Naive thymus-derived CD8-positive, alpha-beta T cell (primary cell): ENCODE measurements at places on chromosomes 4 and X. TPM values are rescaled to one million over a fixed set of nuclear protein-coding genes. Genes with fewer than 3 reads are reported as not detected.
A peak's percentile ranks its signal among the peaks of the same experiment; 100 is the strongest.

GRCh38 chr4:91764085-91764484 lies 539.7 kb upstream of the GRID2 start:
- no peaks in the 10 kb centered on the region for H3K27me3 ChIP-seq
- H3K36me3 ChIP-seq: no peaks in the 10 kb centered on the region
- no peaks in the 10 kb centered on the region for H3K4me1 ChIP-seq
- no peak overlapping the region for H3K27ac ChIP-seq
- H3K4me3 ChIP-seq: no peak overlapping the region
- no peak for DNase-seq

The MAMLD1 gene
- 0.30 TPM for total RNA-seq

DNA sequence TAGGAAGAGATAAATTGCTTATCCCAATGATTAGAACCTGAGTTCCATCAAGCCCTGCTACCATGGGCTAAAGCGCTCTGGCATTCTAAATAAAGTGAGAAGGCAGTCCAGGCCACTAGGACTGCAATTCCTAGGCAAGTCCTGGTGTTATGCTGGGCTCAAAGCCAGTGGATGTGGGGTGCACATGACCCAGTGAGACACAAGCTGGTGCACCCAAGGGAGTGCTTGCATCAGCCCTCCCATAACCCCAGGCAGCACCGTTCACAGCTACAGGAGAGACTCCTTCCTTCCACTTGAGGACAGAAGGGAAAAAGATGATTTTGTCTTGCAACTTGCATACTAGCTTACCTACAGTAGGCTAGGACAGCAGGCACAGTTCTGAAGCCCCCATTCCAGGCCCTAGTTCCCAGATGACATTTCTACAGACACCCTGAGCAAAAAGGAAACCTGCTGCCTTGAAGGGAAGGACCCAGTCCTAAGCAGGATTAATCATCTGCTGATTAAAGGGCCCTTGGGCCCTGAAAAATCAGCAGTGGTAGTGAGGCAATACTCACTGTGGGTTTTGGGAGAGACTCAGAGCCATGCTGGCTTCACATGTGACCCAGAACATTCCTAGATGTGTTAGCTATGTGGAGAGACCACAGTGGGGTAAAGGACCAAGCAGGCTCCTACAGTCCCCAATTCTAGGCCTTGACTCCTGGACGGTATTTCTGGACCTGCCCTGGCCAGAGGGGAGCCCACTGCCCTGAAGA lies 77.8 kb downstream of the KLHL13 start:
- H3K27ac ChIP-seq: no peak overlapping the region
- H3K4me3 ChIP-seq: no peak overlapping the region
- H3K27me3 ChIP-seq: no peaks in the 10 kb centered on the region

DNA sequence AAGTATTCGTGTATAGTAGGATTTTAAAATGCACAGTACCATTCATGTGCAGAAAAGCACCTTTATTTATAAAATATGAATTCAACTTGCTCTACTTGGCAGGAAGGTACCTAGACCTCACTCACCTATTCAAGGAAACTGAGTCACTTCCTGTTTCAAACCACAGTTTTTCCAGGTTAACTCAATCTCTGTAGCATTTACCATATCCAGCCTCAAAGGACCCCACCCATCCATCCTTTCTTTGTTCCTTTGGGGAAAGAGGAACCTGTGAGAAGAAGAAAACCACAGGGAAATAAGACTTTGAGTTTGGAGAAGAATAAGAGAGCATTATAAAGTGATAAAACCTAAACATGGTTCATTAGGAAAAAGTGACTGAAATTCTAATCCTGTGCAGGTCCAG lies 250.7 kb downstream of the CBR4 start:
- H3K27ac ChIP-seq: no peak overlapping the region
- DNase-seq: no peak
- H3K27me3 ChIP-seq: peaks cover 4% of the 10 kb centered on the region
- no peaks in the 10 kb centered on the region for H3K36me3 ChIP-seq

The EFHC2 gene
- 2.0 TPM for total RNA-seq

DNA sequence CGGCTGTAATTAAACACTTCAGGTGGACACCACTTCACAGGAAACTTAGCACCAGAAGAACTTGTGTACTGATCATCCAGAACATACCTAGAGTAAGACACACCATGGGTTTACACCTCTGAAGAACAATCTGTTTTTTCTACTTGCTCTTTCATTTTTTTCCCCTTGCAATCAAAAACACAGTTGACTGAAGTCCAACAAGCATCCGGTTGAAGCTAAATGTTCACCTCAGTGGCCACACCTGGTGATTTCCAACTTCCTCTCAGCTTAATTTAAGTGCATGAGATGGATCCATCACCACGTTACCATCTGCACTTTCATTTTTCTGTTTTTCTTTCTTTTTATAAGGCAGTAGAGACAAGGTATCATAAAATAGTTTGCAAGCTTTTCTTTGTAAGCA lies 4.9 kb upstream of the TXK start:
- peaks cover under 1% of the 10 kb centered on the region for H3K36me3 ChIP-seq
- peak overlapping the region; percentile 86 for H3K27ac ChIP-seq
- peak overlapping the region; percentile 81 for H3K4me3 ChIP-seq
- H3K4me1 ChIP-seq: peaks cover 38% of the 10 kb centered on the region
- H3K27me3 ChIP-seq: no peaks in the 10 kb centered on the region

DNA sequence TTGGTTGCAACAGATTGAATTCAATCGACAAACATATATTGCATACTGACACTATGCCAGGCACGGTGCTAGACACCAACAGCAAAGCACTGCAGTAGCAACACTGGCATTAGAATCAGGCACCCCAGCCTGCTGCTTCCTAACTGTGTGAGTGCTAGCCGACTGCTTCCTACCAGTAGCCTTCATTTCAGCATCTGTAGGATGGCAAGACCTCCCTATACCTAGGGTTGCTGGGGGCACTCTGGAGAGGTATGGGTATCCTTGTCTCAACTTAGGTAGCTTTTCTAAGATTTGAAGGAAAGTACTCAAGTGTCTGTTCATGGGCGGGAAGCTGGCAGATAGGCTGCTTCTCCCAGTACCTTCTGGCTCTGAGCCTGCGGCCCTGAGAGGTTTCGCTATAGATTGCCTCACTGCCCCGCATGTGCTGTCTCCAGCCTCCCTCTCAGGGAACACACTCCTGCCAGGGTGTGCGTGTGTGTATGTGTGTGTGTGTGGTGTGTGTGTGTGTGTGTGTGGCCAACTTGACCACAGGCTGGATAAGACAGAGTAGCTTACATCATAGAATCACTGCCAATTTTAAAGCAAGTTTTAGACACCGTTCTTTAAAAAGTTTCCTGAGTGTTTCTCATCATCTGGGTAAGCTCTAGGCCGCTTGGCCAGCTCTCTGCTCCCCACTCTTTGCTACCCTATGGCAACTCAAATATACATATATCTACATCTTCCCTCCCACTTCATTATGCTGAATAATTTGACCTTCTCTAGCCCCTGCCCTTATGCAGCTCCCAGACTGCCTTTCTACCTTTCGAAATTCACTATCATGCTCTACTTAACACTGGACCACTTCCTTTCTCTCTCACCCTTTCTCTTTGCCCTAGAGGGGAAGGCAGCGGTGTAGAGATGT lies 97.0 kb upstream of the PJA1 start:
- H3K4me3 ChIP-seq: no peak overlapping the region
- peaks cover 6% of the 10 kb centered on the region for H3K27me3 ChIP-seq
- H3K4me1 ChIP-seq: no peaks in the 10 kb centered on the region
- H3K27ac ChIP-seq: no peak overlapping the region
